ENCODE measurements at places on chromosomes 16 and 17.
A peak's percentile ranks its signal among the peaks of the same experiment; 100 is the strongest.

DNA sequence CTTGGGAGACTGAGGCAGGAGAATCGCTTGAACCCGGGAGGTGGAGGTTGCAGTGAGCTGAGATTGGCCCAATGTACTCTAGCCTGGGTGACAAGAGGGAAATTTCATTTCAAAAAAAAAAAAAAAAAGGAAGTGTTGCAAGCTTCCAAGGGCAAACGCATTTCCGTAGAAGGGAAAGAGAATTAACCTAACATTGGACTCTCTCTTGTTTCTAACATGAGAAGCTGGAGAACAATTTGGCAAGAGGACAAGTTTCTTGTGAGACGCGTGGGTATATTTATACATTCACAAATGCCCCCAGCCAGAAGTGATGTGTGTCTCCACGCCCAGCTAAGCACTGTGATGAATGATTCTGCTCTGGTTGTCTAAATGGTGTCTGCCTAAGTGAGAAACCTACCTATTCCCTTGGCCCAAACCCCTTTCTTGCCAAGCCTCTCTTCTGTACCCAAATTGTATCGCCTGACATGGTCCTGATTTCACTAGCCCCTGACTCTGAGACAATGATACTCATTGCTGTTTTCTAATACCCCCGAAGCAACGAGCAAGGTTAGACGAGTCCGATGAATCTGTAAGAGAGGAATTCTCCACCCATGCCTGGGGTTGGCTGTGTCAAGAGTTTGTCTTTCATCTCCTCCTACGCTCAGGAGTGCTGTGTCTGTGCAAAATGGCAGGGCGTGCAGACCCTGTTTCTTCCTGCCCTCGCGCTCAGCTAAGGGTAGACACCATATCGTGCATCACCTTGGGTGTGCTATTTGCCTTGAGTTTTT lies 14.2 kb upstream of the ST6GALNAC2 start:
- no peak for DNase-seq

DNA sequence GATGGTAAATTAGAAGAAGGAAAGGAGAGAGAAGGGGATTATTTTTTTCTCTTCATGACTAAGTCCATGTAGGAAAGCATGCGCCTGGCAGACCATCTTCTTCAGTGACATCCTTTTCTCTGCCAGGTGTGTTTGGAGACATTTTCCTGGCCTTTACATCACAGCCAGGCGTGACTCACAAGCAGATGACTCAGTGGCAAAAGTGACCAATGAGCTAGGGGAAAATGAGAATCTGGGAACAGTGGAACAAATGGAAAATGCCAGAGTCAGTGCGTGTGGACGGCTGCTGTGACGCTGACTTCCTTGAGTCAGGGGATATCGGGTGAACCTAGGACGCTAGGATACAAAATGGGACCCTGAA lies 9.4 kb downstream of the KIAA0513 start:
- DNase-seq: no peak

- DNase-seq: no peak
Observed at GRCh38 chr17:40103688-40104087, 3.3 kb upstream of the NR1D1 start.

- peak; percentile 26 for DNase-seq
Observed at GRCh38 chr17:43983515-43984411, 20.7 kb upstream of the NAGS start.

DNA sequence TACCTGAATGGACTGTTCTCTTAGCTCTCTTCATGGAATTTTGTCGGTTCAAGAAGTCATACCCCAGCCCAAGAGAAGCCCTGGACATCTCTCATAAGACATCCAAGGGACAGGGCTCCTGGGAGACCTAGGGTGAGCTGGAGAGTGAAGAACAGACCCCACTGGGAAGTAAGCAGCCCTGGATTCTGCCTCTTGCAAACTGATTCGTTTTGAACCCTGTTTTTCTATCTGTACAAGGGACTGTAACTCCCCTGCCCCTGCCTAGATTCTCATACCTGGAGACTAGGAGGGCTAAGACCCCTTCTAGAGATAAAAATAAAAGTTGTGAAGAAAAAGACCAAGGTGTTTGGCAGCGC lies 449 bp downstream of the CCL3L1 start:
- DNase-seq: no peak

GRCh38 chr17:76414334-76415295 lies 30.2 kb downstream of the SPHK1 start:
- DNase-seq: peak; percentile 88

GRCh38 chr16:18797746-18798145 lies 3.6 kb downstream of the ARL6IP1 start:
- DNase-seq: no peak

DNA sequence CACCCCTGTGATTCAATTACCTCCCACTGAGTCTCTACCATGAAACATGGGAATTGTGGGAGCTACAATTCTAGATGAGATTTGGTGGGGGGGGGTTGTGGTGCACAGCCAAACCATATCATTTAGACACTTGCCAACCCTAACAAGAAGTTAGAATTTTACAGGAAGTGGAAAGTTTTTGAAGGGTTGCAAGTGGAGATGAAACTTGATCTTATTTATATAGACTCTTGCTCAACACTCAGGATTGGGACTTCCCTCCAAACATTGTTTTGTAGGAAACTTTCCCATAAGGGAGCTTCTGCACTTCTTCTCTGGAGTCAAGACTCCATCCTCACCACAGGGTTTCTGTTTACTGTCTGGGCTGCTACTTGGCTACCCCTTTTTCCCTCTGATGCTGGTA lies 266.7 kb upstream of the CDH11 start:
- DNase-seq: no peak

- no peak for DNase-seq
Observed at GRCh38 chr16:57231821-57232350, 13.2 kb upstream of the ARL2BP start.

All from heart right ventricle (tissue), 16 donors.